ENCODE measurements at places on chromosomes 7 and 10.

GRCh38 chr10:43127442-43127841 is 10.8 kb upstream of the CSGALNACT2 start:
- DNase-seq, result no peak

GRCh38 chr10:119176166-119176565 is 2.4 kb downstream of the PRDX3 start:
- DNase-seq, result no peak

DNA sequence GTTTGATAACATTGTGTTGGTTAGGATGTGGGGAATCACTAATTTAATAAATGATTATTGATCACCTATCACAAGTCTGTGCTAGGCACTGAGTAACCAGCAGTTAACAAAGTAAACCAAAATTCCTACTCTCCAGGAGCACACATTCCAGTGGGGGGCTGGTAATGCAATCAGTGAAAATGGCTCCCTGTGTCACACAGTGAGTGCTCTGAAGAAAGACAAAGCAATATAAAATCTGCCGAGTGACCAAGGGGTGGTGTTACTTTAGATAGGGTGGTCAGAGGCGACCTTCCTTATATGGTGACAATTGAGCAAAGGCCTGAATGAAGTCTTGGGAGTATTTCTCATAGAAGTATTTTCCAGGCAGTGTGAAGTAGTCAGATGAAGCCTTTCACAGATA is 13.6 kb upstream of the SMC3 start:
- DNase-seq, result no peak

DNA sequence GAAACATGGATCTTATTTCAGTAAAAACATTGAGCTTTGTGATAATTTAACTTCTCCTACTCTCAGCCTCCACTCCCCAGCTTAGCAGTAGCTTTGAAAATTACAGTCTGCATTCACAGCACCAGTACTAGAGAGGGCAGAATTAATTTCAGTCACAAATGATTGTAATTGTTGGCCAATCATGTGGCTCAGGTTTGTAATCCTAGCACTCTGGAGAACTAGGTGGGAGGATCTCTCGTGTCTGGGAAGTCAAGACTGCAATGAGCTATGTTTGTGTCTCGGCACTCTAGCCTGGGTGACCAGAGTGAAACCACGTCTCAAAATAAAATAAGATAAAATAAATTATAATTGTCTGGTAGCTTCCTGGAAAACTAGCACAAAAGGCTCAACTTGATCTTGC is 620.9 kb downstream of the TNS3 start:
- DNase-seq, result no peak

GRCh38 chr10:131638049-131638879 is 262.5 kb upstream of the PPP2R2D start:
- DNase-seq, result no peak

- DNase-seq, result no peak
Measured at GRCh38 chr7:91185771-91186170, 78.5 kb upstream of the FZD1 start.

All from Right ventricle myocardium superior (tissue), 1 donor.